ENCODE measurements at places on chromosomes 12 and 14.

DNA sequence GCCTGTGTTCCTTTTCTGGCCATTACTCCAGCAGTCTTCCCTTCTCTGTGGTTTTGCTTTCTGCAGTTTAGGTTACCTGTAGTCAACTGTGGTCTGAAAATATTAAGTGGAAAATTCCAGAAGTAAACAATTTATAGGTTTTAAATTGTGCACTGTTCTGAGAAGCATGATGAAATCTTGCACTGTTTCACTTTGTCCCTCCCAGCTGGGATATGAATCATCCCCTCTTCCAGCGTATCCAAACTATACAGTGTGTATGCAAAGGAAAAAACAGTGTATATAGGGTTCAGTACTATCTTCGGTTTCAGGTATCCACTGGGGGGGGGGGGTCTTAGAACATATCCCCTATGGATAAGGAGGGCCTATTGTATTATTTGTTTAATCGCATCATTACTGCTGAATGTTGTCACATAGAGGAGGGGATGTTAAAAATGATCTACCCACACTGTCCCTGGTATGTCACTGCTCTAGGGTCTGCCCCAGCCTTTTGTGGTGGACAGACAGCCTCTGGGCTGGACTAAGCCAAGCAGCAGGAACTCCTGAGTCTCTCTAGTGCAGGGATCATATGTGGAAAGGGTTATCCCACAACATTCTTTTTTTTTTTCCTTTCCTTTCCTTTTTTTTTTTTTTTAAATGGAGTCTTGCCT lies 109.1 kb upstream of the MAX start:
- DNase-seq: no peak

GRCh38 chr12:106010741-106011140 lies 128.0 kb downstream of the NUAK1 start:
- no peak for DNase-seq

- no peak for DNase-seq
Measured at GRCh38 chr12:77537663-77538062, 293.0 kb upstream of the NAV3 start.

- DNase-seq: peak; percentile 80
Measured at GRCh38 chr14:96762650-96763049, 34.5 kb upstream of the VRK1 start.

DNA sequence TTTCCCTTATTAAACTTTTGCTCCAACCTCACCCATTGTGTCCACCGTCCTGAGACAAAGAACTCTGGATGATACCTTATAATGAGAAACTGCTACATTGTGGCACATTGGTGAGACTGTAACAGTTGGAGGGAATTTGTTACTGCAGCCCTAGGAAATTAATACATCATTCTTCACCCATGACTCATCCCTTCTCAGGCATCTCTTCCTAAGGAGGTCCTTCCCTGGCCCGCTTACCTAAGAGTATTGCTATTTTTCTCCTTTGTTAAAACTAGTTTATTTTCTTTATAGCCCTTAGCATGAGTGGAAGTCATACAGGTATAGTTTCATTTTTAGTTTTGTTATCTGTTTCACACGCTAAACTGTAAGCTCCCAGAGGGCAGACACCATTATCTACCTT lies 87.1 kb downstream of the TMEM260 start:
- no peak for DNase-seq

DNA sequence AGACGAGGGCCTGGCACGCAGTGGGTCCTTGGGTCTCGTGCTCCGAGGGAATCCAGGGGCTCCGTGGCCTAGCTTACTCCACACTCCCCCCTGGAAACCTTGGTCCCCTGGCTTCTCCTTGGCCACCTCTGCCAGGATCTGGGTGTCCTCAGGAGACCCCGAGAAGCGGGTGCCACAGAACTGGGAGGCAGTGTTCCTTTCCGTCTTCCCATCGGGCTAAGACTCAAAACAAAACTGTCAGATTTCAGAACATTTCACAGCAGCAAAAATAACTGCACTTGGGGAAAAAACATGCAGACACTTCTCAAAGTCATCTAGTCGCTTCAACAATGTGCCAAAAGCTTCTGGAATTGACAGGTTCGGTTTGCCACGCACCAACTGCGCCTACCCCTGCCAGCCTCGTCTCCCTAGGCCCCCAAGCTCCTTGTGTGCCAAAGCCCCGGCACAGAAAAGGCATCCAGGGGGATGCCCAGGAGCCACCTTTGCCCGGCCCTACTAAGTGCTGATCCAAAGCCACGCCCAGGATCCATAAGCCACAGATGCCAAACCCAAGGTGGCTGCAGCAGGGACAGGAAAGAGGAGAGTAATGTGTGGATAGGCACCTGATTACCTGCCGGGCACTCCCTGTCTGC lies 58.4 kb upstream of the DIO3 start:
- DNase-seq: no peak

- DNase-seq: no peak
Measured at GRCh38 chr12:98229540-98229924, 285.9 kb upstream of the TMPO start.

DNA sequence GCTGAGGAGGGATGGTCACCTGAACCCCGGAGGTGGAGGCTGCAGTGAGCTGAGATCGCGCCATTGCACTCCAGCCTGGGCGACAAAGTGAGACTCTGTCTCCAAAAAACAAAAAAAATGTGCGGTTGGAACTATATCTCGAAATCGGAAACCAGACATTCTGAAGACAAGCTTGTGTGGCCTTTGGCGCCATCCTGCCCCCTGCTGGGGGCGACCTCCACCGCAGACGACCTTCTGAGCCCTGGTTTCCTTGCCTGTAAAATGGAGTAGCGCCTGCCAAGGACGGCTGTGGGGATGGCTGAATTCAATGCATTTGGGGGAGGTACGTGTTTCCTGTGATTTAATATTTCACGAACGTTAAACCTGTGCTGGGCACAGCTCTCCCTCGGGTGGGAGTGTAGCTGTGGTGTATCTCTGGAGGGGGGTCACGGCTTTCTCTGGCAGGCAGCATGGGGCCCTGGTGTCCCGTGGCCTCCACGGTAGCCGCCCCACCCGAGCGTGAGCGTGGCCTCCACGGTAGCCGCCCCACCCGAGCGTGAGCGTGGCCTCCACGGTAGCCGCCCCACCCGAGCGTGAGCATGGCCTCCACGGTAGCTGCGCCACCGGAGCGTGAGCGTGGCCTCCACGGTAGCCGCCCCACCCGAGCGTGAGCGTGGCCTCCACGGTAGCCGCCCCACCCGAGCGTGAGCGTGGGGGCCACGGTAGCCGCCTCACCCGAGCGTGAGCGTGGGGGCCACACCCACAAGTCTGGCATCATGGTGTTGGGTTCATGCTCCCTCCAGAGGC lies 55.3 kb downstream of the LRCOL1 start:
- peak; percentile 16 for DNase-seq

- DNase-seq: no peak
Measured at GRCh38 chr12:97977870-97978405, 515.3 kb downstream of the RMST start.

DNA sequence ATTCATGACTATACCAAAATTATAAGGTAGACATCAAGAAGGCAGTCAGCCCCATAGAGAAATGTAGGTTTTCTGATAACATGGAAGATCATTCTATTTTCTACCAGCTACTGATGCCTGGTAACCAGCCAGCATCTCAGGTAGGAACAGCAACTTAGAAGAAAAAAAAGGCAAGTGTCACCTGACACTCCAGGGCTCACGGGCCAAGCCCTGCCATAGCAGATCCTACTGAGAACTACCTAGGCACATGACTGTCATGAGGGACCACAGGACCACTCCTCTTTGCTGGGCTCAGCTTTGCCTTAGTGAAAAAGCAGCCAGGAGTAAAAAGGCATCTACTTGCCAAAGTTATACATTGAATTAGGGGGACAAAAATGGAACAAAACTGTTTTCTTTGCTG lies 33.4 kb downstream of the CORO1C start:
- DNase-seq: no peak

DNA sequence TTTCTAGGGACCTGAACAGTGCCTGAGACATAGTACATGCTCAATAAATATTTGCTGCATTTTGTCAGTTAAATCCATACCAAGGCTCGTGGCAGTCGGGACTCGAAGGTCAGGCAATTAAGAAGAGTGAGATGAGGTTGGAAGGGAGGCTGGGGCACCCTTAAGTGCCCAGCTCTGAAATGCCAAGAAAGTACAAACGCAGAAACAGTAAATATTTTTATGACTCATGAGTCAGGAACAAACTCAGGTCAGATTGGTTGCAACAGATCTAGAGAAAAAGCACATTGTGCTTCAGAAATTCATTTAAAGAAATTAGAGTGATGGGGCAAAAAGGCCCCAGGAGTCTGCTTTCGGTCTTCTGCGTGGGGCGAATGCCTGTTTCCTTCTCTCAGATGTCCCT lies 83.0 kb upstream of the FZD10 start:
- no peak for DNase-seq

- no peak for DNase-seq
Measured at GRCh38 chr14:83467811-83468210, 1934.2 kb upstream of the SEL1L start.

DNA sequence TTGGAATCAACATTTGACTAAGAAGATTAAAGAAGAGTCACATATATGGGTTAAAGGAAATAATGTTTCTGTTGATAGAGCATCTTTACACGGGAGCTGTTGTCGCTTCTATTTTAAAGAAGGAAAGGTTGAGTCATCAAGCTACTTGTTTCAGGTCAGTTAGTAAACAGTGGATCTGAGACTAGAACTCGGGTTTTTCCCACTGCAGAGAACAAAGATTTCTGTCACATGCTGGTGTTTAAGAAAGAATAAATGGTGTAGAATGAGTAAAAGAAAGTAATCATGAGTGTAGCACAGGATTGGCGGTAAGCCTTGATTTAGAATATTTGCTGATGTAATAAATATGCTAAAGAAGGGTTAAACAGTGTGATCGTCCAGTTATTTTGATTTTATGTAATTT lies 455.5 kb downstream of the AEBP2 start:
- no peak for DNase-seq

- peak; percentile 58 for DNase-seq
Measured at GRCh38 chr14:72810201-72810600, 83.7 kb downstream of the DPF3 start.

DNA sequence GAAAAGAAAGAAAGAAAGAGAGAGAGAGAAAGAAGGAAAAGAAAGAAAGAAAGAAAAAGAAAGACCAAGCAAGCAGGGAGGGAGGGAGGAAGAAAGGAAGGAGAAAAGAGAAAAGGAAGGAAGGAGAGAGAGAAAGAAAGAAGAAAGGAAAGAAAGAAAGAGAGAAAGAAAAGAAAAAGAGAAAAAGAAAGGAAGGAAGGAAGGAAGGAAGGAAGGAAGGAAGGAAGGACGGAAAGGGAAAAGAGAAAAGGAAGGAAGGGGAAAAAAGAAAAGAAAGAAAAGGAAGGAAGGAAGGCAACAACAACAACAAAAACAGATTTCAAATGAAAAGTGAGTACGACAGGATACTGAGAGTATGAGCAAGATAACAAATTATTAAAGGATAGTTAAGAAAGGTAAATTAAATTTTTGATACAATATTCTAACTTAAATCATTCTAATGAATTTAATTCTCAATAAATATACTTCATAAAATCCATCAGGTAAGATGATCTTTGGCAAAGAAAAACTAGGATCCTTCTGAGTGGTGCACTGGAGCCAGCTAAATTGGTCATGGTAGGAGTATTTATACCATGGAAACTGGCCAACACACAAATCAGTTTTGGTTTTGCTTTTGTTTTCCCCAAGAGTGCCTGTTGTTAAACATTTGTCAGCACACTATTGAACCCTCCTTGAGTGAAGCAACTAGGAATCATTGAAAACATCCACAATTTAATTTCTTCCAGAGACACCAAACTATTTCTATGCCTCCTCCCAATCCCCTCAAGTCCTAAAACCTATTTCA lies 56.1 kb upstream of the DYRK2 start:
- peak; percentile 69 for DNase-seq

DNA sequence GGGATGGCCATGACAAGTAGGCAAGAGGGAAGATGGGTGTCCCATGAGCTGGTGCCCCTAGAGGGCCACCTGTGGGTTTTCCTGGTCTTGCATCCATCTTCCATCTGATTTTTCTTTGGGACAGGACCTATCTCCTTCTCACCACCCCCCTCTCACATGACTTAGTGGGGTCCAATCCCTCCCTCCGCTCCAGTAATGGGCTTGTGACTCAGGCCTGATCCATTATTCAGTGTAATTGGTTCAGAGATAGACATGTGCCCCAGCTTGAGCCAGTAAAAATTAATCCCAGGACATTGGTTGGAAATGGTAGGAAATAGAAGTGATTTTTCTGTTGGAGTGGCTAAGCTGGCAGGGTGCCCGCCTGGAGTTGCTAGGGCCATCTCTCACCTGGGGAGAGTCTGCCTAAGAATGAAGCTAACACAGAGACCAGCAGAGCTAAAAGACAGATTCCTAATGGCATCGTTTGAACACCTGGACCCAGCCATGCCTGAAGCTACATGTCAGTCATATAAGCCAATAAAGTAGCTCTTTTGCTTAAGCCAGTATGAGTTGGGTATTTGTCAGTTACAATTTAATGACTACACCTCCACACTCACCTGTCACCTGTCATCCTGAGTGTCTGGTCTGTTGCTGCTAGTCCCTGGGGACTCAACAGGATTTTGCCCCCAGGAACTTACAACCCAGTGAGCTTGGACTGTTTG lies 14.7 kb downstream of the RASAL1 start:
- DNase-seq: no peak

- DNase-seq: no peak
Measured at GRCh38 chr12:2138871-2139308, 86.1 kb downstream of the CACNA1C start.

GRCh38 chr14:89767861-89768268 lies 186.7 kb downstream of the EFCAB11 start:
- peak; percentile 82 for DNase-seq

DNA sequence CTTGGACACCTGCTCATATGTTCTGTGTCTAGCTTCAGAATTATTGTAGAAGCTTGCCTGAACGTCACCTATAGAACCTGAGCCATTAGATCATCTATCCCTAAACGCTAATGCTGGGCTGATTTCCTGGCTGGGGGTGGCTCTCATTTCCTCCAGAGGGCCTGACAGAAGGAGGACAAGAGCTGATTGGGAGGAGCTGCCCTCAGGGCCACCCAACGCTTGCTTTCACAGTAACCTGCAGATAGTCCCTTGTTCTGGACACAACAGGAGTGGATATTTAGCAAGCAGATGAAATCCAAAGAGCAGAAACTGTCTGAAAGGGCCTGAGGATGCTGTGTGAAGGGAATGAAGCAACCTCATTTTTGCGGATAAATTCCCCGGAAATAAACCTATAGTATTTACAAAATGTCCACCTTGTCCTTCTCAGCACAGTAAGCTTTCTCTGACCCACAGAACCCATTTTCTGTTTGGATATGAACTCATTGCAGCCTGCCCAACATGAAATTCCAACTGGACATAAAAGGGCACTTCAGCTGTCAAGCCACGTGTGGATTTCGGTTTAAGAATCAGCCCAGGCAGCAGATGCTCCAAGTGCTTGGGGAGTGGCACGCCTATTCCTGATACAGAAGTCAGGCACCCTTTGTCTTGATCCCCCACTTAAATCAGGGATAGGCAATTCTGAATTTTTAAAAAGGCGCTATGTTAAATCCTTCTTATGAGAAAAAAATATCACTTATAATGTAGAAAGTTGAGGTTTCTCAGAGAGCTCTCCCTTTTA lies 32.8 kb upstream of the TUBA1C start:
- no peak for DNase-seq

GRCh38 chr12:131828671-131829355 lies 620 bp downstream of the MMP17 start:
- DNase-seq: no peak
